ENCODE measurements at places on chromosomes 16 and 17. TPM values are rescaled to one million over a fixed set of nuclear protein-coding genes. Genes with fewer than 3 reads are reported as not detected.

DNA sequence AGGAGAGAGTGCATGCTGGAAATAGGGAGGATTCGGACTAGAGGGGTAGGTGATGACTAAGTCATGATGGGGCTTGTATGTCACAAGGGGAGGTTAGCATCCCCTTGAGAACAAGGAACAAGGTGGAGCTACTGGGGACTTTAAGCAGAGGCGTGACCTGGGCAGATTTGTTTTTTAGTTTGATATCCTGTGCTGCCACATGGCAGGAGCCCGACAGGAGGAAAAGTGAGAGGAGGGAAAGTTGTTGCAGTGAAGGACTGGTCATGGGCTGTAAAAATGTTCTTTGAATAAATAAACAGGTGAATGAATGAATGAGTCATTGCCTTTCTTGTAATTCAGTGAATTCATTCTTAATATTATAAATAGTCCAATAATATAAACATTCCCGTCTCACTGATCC lies 365.1 kb upstream of the CDH5 start:
- DNase-seq = no peak

DNA sequence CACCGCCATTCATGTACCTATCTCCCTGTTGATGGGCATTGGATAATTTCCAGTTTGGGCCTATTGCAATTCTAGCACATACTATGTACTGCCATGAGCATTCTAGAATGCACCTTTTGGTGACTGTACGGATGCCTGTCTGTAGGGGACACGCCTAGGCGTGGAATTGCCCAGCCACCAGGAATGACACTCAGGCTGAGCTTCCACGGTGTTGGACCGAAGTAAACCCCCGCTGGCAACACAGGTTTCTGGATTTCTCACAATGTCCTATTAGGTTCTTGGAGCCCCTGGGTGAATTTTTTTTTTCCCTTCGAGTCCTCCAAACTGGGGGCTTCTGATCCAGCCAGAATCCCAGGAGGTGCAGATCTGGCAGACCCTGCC lies 146.6 kb downstream of the IRF8 start:
- DNase-seq = no peak

The LPCAT2 gene
- total RNA-seq = 9.7 TPM

The CHST5 gene
- total RNA-seq = 0.05 TPM

The TMC5 gene
- 0.17 TPM for total RNA-seq
